CD4-positive, alpha-beta T cell treated with Interleukin-6 for 4 hours (primary cell): ENCODE measurements at places on chromosomes 16 and 17.

- DNase-seq: no peak
Observed at GRCh38 chr16:57341062-57341440, 17.5 kb upstream of the CCL22 start.

DNA sequence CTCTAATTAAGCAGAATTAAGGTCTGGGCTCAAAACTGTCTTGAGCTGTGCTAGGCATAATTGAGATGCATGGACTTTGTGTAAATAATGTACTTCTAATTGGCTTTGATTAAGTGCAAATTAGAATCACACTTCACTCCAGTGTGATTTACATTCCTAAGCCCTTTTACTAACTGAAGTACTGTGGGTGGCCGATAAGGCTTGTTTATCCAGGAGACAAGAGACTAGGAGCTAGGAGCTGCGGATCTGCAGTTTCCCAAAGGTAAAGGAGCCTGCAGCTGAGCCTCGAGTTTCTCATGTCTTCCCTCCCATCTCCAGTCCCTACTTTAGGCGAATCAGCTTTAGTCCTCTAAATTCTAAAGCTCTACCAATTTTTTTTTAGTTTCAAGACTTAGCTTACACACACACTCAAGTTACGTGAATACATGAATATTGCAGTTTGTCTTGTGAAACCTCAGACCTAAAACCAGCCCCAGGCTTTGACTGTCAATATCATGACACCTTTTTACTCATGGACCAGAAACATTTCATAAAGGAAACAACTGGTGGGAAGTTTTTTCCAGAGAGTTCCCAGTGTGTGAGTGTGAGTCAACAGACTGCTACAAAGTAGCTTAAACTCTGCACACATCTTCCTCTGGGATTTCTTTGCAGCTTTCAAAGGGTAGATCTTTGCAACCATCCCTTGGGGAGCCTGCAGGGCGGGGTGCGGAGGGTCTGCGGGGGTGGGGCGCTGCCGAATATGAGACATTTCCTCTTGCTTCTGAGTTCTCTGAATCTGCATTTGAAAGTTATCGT is 113.9 kb upstream of the TBX2 start:
- no peak for DNase-seq

- DNase-seq: no peak
Observed at GRCh38 chr16:6104428-6104827, 1006.8 kb upstream of the EEF2KMT start.

- no peak for DNase-seq
Observed at GRCh38 chr16:1870365-1871082, 1.4 kb downstream of the MEIOB start.

DNA sequence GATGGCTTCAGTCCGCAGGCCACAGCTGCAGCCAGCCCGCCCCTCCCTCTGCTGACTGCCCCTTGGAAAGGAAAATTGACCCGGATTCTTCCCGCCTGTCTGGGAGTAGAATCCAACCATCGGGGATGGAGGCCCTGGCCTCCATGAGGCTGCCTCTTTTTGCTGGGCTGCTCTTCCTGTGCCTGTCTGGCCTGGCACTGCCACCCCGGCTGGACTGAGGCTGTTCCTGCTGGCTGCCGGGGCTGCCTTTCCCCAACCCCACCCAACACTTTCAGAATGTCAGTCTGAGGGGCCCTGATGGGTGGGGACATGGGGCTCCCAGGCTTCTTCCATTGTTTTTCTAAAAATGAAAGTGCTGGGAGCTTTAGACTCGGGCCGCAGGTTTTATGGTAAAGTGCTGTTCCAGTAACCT is 7.3 kb downstream of the BAHCC1 start:
- DNase-seq: no peak

GRCh38 chr17:77141846-77142449 is 1.2 kb downstream of the SEC14L1 start:
- DNase-seq: no peak
